ENCODE measurements at places on chromosomes 13 and 19. TPM values are rescaled to one million over a fixed set of nuclear protein-coding genes. Genes with fewer than 3 reads are reported as not detected.
A peak's percentile ranks its signal among the peaks of the same experiment; 100 is the strongest.

DNA sequence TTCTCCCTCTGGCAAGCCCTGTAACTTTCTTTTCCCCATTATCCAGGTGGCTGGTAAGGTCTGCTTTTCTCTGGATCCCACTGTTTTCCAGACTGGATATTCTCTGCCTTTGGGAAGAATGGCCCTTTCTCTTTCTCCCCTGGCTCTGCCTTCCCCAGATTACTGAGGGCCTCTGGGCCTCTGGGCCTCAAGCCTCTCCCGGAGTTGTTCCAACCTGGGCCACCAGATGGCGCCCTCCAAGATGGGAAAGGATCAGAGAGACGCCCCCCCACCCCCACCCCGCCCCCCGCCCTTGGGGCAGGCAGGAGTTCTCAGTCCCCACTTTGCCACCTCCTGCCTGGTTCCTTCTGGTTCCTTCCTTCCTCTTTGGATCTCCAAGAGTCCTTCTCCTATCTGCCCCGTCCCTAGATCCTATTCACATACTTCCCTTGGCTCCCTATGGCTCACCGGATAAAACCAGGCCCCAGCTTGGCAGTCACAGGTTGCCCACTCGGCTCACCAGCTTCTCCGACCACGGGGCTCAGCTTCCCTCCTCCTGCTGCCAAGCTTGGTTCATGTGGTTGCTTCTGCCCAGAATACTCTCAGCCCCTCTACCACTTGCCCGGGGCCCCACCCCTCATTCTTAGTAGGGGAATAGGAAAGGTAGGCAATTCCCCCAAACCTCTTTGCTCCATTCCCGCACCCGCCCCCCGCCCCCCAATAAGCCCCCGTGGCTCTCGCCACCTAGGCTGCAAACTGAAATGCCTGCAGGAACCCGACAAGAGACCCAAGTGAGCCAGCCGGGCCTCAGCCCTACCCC lies 13.1 kb downstream of the EPS8L1 start:
- DNase-seq: peak; percentile 74

DNA sequence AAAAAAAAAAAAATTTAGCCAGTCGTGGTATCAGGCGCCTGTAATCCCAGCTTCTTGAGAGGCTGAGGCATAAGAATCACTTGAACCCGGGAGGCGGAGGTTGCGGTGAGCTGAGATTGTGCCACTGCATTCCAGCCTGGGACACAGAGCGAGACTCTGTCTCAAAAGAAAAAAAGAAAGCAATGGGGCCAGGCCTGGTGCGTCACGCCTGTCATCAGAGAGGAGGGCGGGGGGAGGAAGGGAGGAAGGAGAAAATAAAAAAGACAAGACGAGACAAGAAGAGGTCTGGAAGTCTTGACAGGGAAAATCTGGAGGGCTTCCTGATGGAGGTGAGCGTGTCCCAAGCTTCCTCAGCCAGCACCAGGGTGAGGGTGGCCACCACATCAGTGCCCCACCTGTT lies 54.9 kb upstream of the PTPRS start:
- no peak for DNase-seq

GRCh38 chr13:43078399-43078798 lies 55.0 kb downstream of the DNAJC15 start:
- DNase-seq: no peak

DNA sequence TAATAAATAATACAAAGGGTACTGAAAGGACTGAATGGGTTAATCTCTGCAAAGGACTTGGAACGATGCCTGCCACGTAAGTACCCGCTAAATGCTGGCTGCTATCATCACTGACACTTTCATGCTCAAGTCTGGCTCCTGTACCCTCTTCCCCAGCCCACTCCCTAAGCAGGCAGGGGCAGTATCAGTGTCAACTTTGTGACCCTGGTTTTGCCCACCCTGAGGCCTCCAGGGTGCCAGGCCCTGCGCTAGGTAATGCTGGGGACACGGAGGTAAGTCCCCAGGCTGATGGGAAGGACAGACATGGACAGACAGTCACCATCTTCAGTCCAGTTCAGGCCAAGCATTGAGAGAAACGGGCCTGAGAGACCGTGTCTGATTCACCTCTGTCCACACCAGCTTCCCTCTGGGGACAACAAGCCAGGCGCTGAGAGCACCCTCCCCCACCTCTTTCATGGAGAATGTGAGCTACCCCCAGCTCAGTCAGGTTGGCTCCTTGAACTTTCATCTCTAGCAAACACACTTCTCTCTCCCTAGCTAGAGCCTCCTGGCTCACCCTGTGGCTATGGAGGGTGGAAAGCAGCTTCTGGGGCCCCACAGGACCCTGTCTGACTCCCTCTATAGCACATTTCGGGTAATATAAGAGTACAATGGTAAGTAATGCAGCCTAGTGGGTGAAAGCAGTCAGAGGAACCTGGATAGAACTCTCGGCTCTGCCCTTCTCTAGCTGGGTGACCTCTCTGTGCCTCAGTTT lies 800 bp downstream of the ETFB start:
- DNase-seq: no peak

DNA sequence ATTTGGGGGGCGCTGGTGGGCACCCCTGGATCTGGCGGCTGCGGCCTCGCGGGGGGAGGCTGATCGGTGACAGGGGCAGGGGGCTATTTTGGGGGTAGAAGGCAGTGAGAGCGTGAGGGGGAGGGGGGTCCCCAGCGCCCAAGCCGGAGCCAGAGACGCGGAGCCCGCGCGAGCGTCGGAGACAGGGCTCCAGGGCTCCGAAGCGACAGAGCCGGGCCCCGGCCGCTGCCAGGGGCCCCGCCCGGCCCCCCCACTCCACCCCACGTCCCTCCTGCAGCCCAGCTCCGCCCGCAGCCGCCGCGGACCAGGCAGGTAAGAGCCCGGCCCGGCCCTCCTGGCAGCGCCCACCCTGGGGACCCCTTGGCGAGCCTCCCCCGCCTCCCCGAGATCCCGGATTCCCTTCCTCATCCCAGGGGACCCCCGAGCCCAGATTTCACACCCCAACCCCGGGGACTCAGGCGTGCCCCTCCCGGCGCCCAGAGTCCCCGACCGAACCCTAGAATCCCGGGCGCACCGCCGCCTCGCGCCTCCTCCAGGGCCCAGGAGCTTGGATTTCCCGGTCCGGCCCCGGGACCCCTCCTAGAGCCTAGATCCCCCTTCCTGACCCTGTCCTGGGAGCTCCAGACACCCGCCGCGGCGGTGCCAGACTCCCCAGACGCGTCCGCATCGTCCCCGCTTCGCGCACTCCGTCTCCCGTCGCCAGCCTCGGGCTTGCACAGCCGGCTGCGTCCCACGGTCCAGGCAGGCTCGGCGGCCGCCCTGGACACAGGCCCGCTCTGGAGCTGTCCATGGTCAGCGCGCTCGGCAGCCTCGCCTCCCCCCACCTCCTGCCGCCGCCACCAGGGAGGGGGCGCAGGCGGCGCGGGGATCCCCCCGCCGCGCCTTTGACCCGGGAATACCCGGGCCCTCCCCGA lies at the start of gene PPFIA3:
TSS of gene PPFIA3 (plus strand) at position 134 of the 914 bp plus-strand sequence. CDS start 8,330 bp downstream, outside the sequence.
- DNase-seq: peak; percentile 78

- no peak for DNase-seq
Measured at GRCh38 chr13:54884682-54885081, 1856.1 kb downstream of the OLFM4 start.

GRCh38 chr19:8666814-8667405 lies 31.7 kb downstream of the ACTL9 start:
- no peak for DNase-seq

GRCh38 chr19:3266792-3267514 lies 42.5 kb downstream of the CELF5 start:
- no peak for DNase-seq

DNA sequence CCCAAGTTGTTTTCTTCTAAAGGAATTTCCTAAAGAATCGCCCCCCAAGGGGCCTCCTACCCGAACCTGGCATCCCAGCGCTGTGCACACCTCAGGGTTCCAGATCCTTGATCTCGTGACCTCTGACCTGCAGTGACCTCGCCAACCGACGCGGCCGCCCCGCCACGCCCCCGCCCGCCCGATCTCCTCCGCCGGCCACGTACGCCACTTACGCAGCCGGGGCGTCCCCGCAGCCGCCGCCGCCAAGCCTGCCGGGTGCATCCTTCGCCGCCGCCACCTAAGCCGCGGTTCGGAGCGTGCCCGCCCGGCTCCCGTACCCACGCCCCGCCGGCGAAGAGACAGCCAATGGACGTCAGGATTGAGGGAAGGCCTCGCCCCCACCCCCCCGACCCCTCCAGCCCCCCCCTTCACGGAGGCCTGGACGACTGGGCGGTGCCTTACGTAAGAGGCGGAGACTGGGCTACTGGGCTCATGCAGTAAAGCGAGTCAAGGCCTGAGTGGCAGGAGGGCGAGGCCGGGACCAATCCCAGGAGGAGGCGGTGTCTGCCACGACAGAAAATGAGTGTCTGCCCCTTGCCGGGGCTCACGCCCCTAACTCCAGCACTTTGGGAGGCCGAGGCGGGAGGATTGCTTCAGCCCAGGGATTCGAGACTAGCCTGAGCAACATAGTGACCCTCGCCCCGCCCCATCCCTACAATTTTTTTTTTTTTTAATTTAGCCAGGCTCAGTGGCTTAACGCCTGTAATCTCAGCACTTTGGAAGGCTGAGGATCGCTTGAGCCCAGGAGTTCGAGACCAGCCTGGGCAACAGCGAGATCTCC lies at the start of gene YIF1B:
TSS of gene YIF1B (minus strand) at position 291 of the 820 bp plus-strand sequence. CDS start at position 261, 30 bp downstream.
- DNase-seq: peak; percentile 87

FSD1 gene
- total RNA-seq: 16.4 TPM

TMEM255B gene
- total RNA-seq: 1.7 TPM
